SIG-M5 (cell line): ENCODE measurements at places on chromosomes 4 and X.

DNA sequence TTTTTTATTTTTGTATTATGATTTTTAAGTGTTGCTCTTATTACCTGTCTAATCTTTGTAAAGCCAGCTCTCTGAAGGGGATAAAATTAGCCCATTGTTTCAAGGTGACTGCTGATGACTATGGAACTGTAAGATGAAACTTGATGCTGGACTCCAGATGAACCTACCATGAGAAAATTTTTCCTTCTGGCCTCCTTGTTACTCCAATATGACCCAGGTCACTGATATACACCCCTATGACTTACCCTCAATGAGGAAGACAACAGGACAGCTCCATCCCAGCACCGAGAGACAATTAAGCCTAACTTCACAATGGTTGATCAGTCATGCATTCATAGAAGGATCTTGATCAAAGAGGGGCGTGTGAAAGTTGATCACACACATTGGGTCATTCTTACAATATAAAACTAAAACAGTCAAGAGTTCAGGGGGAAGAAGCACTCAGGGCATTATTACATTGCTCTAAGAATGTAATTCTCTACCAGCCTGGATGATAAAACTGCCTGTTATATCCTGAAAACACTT is 230.8 kb upstream of the AGTR2 start:
- no peak for DNase-seq

DNA sequence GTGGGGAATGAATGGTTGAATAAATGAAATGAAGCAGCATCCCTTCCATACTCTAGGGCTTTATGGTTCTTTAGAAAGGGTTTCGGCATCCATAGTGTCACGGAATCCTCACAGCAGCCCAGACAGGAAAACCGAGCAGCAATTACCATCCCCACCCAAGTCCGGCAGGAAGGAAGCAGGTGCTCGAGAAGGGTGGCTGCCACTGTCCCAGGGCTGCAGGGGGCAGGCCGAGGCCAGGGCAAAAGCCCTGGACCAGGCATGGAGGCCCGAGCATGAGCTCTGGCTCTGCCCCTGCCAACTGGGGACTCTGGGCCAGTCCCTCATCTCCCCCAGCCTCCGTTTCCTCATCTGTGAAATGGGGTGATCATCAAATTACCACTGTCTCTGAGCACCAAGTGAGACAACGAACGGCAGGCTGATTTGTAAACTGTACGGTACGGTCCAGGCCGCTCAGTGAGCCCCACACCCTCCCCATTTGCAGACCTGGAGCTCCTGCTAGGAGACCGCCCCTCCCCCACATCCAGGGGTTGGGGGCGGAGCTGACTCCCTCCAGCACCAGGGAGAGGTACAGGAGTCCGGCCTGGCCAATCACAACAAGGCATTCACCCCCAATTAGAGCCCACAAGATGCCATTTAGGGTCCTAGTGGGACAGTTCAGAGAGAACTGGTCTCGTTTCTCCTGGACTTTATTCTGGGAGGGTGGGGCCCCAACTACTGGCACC is 100.4 kb downstream of the WFS1 start:
- DNase-seq, result no peak

- no peak for DNase-seq
These were observed 15.0 kb downstream of the HADH start for GRCh38 chr4:108004646-108005045.

GRCh38 chr4:3712112-3712805 is 53.9 kb upstream of the ADRA2C start:
- DNase-seq, result no peak

GRCh38 chr4:16641971-16642370 is 256.5 kb downstream of the LDB2 start:
- DNase-seq, result no peak
